ENCODE measurements at places on chromosomes 6 and 20.

GRCh38 chr6:83707829-83708545 lies 914 bp downstream of the SNAP91 start:
- no peak for DNase-seq

- DNase-seq, result no peak
Measured at GRCh38 chr20:57851025-57851682, 141.3 kb upstream of the PMEPA1 start.

- peak; percentile 62 for DNase-seq
Measured at GRCh38 chr6:75331151-75331550, 46.6 kb upstream of the TMEM30A start.

- peak; percentile 66 for DNase-seq
Measured at GRCh38 chr20:44208770-44209169, 1.8 kb downstream of the OSER1 start.

GRCh38 chr6:148501178-148501590 lies 158.5 kb downstream of the SASH1 start:
- peak; percentile 80 for DNase-seq

DNA sequence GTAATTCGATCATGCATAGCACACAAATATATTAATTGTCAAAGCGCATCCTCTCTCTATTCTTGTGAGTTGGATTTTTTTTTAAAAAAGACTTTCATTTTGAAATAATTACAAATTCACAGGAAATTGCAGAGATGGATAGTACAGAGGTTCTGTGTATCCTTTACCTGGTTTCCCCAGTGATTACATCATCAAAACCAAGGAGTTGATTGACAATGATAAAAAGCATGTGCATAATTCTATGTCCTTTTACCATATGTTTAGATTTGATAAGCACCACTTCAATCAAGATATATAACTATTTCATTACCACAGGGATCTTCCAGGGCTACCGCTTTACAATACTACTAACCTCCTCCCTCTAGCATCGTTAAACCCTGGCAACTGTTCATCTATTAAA lies 40.2 kb downstream of the CCN2 start:
- no peak for DNase-seq

- DNase-seq, result no peak
Measured at GRCh38 chr6:119261944-119262284, 87.6 kb downstream of the MAN1A1 start.

DNA sequence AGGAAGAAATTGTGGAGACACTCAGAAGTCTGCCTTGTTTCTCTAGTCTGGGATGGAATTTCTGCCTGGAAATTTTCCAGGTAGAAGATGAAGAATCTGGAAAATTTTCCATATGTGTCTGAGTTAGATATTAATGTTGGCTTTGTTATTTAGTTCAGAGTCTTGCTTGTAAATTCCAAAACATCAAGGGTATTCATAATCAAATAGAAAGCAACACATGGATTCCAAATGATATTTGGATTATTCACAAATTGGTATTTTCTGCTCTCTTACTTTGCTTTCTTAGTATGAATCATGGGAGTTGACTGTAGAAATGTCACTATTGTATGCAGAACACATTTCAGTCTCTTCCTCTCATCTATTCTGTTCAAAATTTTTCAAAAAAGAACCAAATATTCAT lies 116.0 kb downstream of the GRIK2 start:
- DNase-seq, result peak; percentile 41

DNA sequence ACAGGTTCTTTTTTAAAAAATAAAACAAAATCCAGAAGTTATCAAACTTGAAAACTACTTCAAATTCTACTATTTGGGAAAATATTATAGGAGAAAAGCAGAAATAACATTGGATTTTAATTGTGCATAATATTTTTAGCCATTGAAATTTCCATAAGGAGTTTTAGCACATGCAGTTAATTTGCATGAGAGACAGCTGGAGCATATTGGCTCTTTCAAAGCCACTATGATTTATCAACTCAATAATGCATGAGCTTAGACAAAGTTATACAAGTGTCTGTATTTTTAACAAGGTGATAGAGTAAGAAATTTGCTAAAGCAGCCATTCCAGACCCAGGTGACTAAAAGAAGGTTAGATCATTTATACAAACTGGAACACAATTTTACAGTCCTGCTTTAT lies 189.0 kb upstream of the TFAP2D start:
- DNase-seq, result no peak

- DNase-seq, result no peak
Measured at GRCh38 chr20:53387983-53388675, 205.5 kb downstream of the ZNF217 start.

DNA sequence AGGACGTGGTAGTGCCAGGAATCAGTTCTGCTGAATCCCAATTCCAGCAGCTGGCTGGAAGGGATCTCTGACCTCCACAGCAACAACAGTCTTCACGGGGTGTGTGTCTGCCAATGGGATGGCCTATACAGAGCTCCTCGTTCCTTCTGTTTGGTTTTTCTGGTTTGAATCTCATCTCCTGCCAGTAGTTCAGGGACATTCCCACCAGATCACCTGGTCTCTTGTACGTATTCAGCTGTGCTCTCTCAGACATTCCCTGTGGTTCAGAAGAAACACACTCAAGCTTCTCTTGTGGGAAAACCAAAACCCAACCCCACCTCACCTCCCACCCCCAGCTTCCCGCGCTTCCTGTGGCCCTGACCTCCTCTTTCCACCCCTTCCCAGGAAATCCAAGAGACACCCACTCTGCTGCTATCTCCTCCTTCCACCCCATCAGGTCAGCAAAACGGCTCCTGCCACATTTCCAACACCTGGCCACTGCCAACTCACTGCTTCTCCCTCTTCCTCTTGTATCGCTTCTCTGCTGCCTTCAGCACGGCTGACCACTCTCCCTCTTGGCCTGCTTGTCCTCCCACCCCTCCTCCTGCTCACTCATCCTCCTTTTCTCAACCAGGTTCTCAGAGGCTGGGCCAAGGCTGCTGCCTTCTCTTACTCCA lies 63.3 kb upstream of the PTGIS start:
- DNase-seq, result peak; percentile 44

GRCh38 chr6:403659-404655 lies 12.4 kb downstream of the IRF4 start:
- no peak for DNase-seq

DNA sequence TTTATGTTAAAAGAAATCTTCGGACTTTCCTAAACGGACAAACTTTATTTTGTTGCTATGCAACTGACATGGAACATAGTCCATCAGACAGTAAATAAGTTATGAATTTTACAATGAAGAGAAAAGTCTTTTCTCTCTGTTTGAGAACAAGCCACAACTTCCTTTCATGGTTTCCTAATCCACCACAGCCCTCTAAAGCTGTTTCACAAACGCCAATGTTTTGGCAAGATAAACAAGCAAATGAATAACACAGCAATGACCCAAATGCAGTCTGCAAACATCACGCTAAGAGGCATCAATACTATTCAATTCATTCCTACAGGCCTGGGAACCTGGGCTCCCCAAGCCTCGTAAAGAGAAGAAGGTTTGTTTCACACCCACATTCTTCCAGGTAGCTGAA lies 60.4 kb downstream of the HAO1 start:
- peak; percentile 43 for DNase-seq

DNA sequence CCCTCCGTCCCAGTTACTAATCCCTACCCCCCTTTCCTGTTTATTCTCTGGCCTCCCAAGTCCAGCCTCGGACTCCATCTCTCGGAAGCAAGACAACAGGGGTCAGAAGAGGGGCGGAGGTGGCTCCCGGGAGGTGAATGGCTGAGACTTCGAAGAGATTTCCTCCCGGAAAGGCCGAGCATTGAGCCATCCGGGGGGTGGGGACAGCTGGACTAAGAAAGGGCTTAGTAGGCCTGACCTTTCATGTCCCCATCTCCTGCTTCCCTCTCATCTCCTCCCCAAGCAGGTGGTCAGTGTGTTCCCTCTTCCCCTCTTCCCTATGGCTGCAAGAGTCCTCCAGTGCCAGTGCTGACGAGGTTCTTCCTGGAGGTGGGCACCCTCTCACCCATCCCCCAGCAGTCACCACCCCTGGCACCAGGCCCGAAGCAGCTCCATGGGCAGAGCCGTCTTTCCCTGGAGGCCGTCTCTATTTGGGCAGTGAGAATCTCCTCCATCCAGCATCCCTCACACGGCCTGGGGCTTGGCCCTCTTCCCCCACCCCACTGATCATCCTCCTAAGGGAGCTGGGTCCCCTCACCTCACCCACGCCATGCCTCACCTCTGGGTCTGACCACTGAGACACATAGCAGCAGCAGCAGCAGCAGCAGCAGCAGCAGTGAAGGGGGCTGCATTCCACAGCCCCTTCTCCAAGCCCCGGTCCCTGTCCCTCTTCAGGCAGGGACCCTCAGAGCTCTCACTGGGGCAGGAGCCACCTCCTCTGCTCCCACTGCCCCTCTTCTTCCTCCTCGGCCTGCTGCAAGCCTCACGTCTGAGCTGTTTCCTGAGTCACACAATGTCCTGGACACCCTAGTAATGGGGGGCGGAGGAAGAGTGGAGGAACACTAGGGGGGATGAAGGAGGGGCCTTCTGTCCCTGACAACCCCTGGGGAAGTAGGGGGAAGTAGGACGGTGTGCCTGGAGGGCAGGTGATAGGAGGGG lies at the start of gene NOTCH4:
TSS of gene NOTCH4 (minus strand) at position 810 of the 978 bp plus-strand sequence. CDS start at position 671, 139 bp downstream.
- no peak for DNase-seq

DNA sequence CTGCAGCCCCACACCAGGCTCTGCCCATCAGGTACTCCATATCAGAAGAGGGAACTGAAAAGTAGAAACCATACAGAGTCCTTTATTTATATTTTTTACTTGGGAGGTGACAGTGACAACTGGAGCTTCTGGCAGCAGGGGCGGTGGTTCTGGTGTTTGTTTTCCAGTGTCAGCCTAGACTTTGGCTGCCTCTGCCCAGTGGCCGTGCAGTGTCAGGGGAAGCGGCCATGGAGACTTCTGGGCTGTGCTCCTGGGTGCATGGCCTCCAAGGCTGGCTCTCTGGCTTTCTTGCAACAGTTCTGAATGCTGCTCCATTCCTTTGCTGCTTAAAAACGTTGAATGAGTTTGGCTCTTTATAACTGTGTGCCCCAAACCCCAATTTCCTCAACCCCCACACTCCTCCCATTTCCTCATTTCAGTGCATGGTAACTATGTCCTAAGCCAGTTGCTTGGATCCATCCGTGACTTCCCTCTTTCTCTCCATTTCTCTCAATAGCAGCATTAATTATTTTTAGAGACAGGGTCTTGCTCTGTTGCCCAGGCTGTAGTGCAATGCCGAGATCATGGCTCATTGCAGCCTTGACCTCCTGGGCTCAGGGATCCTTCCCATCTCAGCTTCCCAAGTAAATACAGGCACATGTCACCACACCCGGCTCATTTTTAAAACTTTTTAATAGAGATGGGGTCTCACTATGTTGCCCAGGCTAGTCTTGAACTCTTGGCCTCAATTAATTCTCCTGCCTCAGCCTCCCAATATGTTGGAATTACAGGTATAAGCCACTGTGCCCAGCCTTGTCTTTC lies 141.1 kb upstream of the SGK1 start:
- DNase-seq, result no peak

DNA sequence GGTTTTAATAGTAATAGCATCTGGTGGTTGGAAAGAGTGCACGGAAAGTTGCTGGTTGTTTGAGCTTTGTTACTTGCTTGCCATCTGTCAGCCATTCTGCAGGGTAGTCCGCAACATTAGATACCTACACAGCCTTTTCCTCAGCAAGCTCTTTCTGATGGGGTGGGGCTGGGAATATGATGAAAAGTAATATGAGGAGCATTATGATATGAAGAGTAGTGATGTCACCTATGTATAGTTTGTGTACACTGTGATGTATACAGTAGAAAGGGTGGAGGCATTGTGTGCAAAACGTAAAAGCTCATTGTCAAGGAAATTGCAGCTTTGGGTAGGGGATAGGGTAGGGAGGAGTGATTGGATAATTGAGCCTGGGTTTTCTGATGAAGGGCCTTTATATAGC lies 16.1 kb downstream of the SCAF8 start:
- no peak for DNase-seq

DNA sequence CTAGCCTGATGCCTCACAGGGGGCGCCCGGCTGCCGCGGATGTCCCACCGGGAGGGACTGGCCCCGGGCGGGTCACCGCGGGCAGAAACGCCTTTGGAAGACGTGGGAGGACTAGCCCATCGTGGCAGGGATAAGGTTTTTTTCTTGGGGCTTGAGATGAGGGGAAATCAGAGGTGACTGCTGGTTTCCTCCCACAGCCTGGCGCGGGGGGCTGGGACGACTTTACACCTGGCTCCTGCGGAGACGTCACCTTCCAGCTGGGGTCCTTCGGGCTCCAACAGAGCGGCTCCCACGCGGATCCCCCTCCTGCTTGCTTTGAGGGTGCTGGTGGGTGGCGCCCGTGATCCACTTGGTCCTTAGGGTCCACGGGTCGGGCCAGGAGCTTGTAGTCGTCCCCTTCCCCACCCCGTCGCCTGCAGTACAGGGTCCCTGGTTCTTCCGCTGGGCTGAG lies 11.4 kb downstream of the ULBP3 start:
- no peak for DNase-seq

DNA sequence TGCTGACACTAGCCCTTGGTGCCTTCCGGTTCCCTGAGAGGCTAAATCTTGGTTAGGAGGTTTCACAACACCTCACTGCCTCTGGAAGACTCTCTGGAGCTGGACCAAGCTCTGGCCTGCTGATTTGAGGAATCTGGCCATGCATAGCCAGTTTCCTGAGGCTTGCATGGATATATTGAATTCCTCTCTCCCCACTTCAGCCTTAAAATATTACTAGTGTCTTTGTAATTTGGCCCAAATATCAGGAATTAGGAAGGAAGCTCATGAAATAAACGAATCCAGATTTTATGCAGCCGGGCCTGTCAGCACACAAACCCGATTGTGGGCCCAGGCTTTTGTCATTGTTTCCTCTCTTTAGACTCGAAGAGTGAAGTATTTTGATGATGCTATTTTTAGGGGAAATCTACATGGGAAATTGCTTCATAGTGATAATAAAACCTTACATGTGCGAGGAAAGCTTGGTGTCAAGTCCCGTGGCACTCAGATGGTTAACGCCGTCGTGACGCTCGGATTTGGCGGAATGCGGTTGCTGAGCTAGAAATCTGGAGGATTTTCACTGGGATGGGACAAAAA lies 144.4 kb downstream of the PHACTR3 start:
- peak; percentile 19 for DNase-seq

GRCh38 chr6:158879180-158879579 lies 60.0 kb upstream of the EZR start:
- DNase-seq, result no peak

DNA sequence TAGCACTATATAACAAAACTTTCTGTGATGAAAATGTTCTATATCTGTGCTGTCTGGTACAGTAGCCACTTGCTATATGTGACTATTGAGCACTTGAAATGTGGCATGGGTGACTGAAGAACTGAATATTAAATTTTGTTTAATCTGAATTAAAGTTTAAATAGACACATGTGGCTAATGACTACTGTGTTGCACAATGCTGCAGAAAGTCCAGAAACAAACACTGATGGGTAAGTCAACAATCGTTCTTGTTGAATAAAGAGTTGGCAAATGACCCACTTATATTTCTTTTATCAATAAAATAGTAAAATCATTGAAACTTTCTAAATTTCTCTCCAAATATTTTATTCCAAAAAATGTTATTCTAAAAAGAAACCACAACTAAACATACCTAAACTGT lies 81.8 kb downstream of the PROKR2 start:
- no peak for DNase-seq

- DNase-seq, result peak; percentile 29
Measured at GRCh38 chr20:21615617-21616080, 89.8 kb upstream of the PAX1 start.
